ENCODE measurements at places on chromosomes 5 and 9.
A peak's percentile ranks its signal among the peaks of the same experiment; 100 is the strongest.

GRCh38 chr9:134067904-134068743 lies at the start of gene BRD3:
Gene BRD3 (minus strand): TSS chr9:134068026. CDS start chr9:134053477, 14,549 bp downstream.
- peak within 1 kb of the TSS; percentile 94 for H3K4me3 ChIP-seq
- peak; percentile 95 for DNase-seq
- no peaks in the 10 kb centered on the region for H3K27me3 ChIP-seq
- no peaks in the 10 kb centered on the region for H3K36me3 ChIP-seq
- H3K27ac ChIP-seq = peak within 1 kb of the TSS; percentile 82
- peaks cover 5% of the 10 kb centered on the region for H3K4me1 ChIP-seq

DNA sequence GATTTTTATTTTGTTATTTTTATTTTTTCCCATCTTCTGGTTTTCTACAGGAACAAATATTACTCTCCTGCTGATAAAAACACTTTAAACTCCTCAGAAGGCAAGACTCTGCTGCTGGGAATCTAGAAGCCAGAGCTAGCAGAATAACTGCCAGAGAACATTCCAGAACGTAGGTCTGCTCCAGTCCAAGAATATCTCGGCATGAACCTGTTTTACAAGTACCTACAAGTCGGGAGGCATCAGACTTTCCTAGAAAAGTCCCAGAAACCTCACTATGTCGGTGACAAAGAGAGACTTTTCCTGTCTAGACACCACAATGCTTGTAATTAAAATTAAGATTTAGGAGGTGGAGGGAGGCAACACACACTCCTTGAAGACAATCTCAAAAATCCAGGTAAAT lies 41.4 kb downstream of the FABP6 start:
- peaks cover 18% of the 10 kb centered on the region for H3K4me1 ChIP-seq
- no peak overlapping the region for H3K4me3 ChIP-seq
- DNase-seq = no peak
- H3K36me3 ChIP-seq = no peaks in the 10 kb centered on the region
- H3K27me3 ChIP-seq = no peaks in the 10 kb centered on the region

GRCh38 chr9:92095236-92095635 lies 20.0 kb downstream of the SPTLC1 start:
- H3K27me3 ChIP-seq = no peaks in the 10 kb centered on the region
- H3K36me3 ChIP-seq = no peaks in the 10 kb centered on the region
- no peak overlapping the region for H3K27ac ChIP-seq
- H3K4me1 ChIP-seq = no peaks in the 10 kb centered on the region
- no peak for DNase-seq
- H3K4me3 ChIP-seq = no peak overlapping the region

DNA sequence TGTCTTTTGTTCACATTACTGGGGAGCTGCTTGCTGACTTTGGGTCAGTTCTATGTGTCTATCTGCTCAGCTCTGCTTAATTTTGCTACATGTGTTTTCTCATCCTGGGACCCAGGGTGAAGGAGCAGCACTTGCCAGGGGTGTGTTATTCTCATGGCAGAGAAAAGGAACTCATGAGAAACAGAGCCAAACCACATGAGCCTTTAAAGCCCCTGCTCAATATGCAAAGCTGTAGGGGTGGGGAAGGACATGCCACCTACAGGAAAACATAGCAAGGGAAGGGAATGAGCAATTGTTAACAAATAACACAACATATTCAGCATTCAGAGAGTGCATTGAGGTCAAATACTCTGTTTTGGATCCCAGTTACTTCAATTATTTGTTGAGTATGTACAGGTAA lies 290.9 kb downstream of the CDK5RAP2 start:
- H3K36me3 ChIP-seq = no peaks in the 10 kb centered on the region
- no peaks in the 10 kb centered on the region for H3K4me1 ChIP-seq
- no peak overlapping the region for H3K27ac ChIP-seq
- no peak for DNase-seq
- H3K4me3 ChIP-seq = no peak overlapping the region
- no peaks in the 10 kb centered on the region for H3K27me3 ChIP-seq

GRCh38 chr5:96880444-96881164 lies 4.3 kb downstream of the ERAP2 start:
- H3K27me3 ChIP-seq = no peaks in the 10 kb centered on the region
- peaks cover 14% of the 10 kb centered on the region for H3K4me1 ChIP-seq
- no peak overlapping the region for H3K4me3 ChIP-seq
- H3K36me3 ChIP-seq = no peaks in the 10 kb centered on the region

Data from mesendoderm (in vitro differentiated cells).